Stimulated activated CD4-positive, alpha-beta T cell treated with anti-CD3 and anti-CD28 coated beads, Interleukin-4, amount 100 ng/mL, for 48 hours (primary cell): ENCODE measurements at places on chromosomes 13 and 19.

DNA sequence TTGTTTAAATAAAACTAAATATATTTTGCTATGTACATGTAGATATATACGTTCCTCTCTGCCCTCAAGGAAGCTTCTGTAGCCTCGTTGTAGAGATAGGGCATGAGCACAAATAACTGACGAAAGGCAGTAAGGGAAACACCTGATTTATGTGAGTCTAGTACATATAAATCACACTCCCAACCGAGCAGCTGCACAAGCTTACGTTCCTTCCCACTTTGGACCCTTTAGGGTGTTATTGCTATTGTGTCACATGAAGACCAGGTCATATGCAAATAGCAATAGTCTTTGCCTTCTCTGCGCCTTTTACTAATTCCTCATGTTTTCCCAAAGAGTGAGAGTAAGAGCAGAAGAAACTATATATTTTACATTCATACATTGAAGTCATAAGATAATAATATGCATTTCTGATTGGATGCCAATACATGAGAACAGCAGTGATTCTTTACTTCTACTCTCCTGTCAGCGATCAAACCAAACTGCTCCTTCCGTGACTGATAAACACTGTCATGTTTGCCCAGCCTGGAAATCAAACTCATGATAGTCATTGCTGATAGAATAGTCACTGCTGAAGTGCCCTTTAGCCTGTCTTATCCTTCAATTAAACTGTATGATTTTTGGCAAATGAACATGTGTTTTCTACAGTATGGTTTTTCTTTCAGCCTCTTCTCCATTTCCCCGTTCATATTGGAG, 127.2 kb upstream of the MAB21L1 start:
- no peak for DNase-seq

DNA sequence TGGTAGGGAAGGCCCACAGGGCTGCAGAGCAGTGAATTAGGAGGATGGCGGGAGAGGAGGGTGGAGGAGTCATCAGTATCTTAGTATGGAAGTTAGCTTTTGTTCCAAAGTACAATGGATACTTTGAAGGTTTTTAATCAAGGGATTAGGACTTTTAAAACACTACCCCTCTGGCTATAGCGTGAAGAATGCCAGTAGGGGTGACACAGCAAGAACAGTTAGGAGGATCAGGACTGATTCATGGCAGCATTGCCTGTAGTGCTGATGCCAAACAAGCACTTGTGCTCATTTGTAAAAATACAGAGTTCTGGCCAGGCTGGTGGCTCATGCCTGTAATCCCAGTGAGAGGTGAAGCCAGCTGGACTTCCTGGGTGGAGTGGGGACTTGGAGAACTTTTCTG, 46.2 kb downstream of the SKA3 start:
- no peak for DNase-seq

DNA sequence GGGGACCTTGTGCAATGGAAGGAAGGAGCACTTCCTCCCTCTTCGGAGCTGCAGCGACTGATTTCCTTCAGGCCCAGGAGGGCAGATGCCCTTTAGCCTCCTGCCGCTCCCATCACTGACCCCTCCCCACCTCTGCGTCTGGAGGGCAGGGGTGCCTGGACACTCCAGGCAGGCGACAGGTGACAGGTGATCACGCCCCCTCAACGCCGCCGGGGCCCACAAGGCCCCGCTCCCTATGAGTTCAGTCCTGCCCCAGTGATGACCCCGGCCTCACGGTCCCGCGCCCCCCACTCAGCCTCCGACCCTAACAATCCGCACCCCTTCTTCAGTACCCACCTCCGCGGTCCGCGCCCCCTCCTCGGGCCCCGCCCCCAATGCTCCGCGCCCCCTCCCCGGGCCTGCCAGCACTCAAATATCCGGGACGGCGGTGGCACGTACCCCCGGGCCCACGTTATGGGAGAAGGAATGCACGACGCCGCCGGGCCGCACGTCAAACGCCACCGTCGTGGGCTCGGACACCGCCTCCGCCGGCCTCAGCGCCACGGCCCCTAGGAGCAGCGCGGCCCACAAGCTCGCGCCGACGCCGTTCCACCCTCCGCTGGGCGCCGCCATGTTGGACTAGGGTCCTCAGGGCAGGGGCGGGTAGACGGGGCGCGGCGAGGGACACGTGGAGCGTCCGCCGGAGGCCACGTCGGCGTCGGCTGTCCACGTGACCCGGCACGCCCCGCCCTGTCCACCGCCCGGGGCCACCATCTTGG, at the start of gene MYDGF:
MYDGF (minus strand) TSS at position 620 of the 758 bp plus-strand sequence; CDS start at position 612, 8 bp downstream.
- peak; percentile 95 for DNase-seq

GRCh38 chr19:41621226-41621625, 5.6 kb downstream of the CEACAM4 start:
- no peak for DNase-seq

DNA sequence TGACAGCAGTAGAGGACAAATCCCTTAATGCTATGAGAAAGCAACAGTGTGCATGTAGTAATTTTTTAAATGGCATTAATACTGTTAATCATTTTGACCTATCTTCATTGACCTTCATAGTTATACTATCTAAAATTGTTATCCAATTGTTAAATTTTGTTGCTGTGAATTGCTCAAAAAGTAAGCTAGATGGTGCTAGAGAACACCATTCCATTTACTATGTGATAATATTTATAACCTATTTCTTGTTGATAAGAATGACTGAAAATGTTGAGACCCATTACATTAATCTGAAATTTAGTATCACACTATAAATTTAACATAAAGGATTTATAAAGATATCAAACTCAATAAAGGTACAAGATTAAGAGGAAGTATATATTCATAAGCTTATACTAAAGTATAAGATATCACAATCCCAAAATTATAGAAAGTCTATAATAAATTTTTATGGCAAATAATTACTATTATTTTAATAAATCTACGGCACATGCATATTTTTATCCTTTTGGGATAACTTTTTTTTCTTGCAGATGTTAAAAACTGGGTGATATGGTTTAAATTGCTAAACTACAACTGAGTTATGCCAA, 1573.3 kb downstream of the PCDH9 start:
- no peak for DNase-seq

DNA sequence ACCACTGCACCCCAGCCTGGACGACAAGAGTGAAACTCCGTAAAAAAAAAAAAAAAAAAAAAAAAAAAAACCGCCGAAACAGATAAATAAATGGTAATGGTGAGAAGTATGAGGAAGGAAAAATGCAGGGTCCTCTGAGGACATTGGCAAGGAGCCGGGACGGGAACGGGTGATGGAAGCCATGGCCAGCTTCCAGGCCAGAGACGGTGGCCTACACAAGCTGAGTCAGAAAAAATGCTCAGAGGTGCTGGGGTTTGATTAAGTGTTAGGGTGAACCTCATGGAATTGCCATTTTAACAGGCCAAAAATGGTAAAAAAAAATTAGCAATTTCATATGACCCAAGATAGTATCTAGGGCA, 866 bp upstream of the ZSWIM4 start:
- DNase-seq = no peak

- DNase-seq = no peak
Observed at GRCh38 chr13:103145442-103145841, 79.2 kb upstream of the SLC10A2 start.
